ENCODE measurements at places on chromosomes 13 and 19.

DNA sequence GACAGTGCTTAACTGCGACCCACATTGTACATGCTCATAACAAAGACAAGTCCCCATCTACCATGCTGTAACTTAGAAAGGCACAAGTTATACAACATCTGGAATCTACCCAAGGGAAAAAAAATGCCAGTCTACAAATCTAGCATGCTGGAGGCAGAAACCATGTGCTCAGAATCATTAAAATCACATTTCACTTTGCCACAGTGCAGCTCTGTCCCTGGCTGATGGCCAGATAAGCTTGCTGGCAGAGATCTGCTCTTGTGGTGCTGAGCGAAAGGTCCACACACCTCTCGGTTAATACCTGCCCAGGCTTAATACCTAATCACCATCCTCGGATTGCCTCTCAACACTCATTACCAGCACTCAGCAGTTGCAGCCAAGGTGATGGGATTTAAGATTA is 74.1 kb upstream of the UQCRFS1 start:
- H3K36me3 ChIP-seq, result no peaks in the 10 kb centered on the region
- peaks cover 40% of the 10 kb centered on the region for H3K4me1 ChIP-seq
- peaks cover 28% of the 10 kb centered on the region for H3K27me3 ChIP-seq

DNA sequence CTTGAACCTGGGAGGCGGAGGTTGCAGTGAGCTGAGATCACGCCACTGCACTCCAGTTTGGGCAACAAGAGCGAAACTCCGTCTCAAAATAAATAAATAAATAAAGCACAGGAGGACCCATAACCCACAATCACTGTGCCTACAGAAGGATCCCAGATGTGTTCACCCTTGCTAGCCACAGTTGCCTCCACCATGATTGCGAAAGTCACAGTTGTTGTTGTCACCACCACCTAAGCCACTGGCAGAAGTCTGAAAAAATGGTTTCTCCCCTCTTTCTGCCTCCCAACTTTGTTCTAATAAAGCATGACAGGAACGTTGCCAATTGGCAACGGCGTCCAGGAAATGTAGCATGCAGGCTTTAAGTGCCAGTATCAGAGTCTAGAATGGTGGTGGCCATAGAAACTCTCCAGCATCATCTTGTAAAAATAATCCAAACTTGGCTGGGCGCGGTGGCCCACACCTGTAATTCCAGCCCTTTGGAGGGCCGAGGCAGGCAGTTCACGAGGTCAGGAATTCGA is 2.2 kb upstream of the EPS15L1 start:
- peaks cover 28% of the 10 kb centered on the region for H3K27me3 ChIP-seq
- no peak overlapping the region for H3K27ac ChIP-seq
- DNase-seq, result no peak
- peaks cover 3% of the 10 kb centered on the region for H3K36me3 ChIP-seq
- H3K4me3 ChIP-seq, result no peak overlapping the region

- peaks cover 7% of the 10 kb centered on the region for H3K27me3 ChIP-seq
- H3K4me1 ChIP-seq, result peaks cover 18% of the 10 kb centered on the region
- no peak overlapping the region for H3K4me3 ChIP-seq
- peaks cover 18% of the 10 kb centered on the region for H3K36me3 ChIP-seq
- H3K27ac ChIP-seq, result no peak overlapping the region
Measured at GRCh38 chr13:94352057-94352456, 127.4 kb downstream of the DCT start.

DNA sequence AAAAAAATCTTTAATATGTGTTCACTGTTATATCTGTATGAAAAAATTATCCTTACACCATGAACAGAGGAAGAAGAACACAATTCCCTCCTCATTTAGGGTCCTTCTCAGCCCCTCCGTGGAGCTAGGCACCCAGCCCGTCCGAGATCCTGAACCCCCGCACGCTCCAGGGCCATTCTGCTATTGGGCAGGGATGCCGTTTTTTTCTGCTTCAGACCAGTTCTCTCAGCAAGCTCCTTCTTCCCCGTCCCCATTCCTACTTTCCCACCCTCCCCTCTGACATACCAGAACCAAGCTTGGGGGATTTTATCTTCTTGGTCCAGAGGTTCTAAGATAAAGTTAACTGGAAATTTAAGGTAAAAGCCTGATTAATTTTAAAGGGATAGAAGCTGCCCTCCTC is 36.2 kb downstream of the ATP12A start:
- peaks cover 12% of the 10 kb centered on the region for H3K4me1 ChIP-seq
- H3K27me3 ChIP-seq, result peaks cover 30% of the 10 kb centered on the region
- H3K4me3 ChIP-seq, result no peak overlapping the region
- no peak for DNase-seq
- H3K27ac ChIP-seq, result no peak overlapping the region

DNA sequence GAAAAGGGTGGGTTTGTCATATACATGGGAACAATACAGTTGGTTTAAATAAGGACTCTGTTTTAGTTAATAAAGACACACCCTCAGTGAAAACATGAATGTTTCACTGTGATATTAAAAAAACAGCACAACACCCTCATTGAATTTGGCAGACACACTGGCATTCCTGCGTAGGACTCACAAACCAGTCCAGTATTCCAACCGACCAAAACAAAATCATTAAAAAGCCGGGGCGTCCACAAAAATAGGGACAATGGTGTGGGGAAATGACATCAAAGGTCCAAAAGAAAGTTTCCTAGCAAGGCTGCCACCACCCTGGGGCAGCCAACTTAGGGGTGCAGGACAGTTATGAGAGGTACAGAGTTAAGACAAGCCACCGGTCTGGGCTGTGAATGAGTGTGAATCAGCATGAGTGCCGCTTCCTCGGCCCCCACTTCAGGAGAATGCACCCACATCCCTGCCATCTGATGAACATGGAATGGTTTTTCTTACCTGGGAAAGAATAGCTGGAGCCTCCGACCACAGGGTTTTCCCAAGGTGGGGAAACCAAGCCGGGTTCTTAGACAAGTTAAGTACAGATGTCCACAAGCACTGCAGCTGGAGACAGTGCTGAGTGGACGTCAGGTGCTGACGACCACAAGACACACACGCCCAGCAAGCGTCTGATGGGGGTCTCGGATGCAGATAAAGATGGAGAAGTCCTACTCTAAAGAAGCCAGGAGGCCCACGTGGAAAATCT is 73.3 kb downstream of the KLF2 start:
- H3K4me3 ChIP-seq, result no peak overlapping the region
- H3K27me3 ChIP-seq, result no peaks in the 10 kb centered on the region
- peak overlapping the region; percentile 87 for H3K27ac ChIP-seq
- DNase-seq, result no peak

GRCh38 chr13:97219226-97219625 is 2.9 kb upstream of the MBNL2 start:
- H3K4me1 ChIP-seq, result peaks cover 20% of the 10 kb centered on the region
- H3K27ac ChIP-seq, result no peak overlapping the region
- H3K27me3 ChIP-seq, result peaks cover 3% of the 10 kb centered on the region
- no peak overlapping the region for H3K4me3 ChIP-seq
- no peaks in the 10 kb centered on the region for H3K36me3 ChIP-seq
- no peak for DNase-seq

DNA sequence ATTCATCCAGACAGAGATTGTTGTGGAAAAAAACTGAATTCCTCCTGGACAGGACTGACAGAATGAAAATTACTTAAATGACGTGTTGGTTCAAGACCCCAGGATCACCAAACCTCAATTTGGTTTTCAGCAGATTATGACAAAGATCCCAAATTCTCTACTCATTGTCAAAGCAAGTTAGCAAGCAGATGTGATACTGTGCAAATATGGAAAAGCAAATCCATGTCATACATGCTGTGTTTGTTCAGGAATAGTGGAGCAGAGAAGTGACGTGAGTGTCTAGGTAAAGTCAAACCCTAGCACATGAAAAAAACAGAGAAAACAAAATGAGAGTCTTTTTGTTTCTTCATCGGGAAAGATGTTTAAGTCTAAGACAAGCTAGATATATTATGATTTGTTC is 169.2 kb upstream of the NBEA start:
- peaks cover 10% of the 10 kb centered on the region for H3K4me1 ChIP-seq
- H3K36me3 ChIP-seq, result no peaks in the 10 kb centered on the region
- H3K27me3 ChIP-seq, result peaks cover 4% of the 10 kb centered on the region
- H3K27ac ChIP-seq, result no peak overlapping the region
- DNase-seq, result no peak

- peaks cover 30% of the 10 kb centered on the region for H3K4me1 ChIP-seq
- no peak for DNase-seq
- no peaks in the 10 kb centered on the region for H3K27me3 ChIP-seq
- H3K36me3 ChIP-seq, result peaks cover 19% of the 10 kb centered on the region
- H3K4me3 ChIP-seq, result no peak overlapping the region
Measured at GRCh38 chr13:49777746-49778614, 14.5 kb downstream of the KPNA3 start.

DNA sequence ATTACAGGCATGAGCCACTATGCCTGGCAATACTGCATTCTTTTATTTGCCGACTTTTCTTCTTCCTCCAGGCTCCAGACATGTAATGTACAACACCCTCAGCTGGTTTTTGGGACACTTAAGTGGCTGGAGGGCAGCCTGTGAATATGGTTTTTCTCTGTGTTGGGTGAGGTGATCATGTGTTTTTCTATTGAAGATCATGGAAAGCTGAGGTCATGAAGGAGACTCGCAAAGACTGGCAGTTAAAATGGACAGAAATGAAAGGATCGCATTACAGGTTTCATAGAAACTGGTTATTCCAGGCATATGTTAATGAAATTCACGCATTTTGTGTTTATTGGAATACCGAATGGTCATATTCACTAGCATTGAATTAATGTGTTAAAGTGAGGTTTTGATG is 85.2 kb upstream of the RNF113B start:
- no peak for DNase-seq
- H3K27me3 ChIP-seq, result peaks cover 4% of the 10 kb centered on the region
- H3K36me3 ChIP-seq, result peaks cover 7% of the 10 kb centered on the region
- peak overlapping the region; percentile 50 for H3K27ac ChIP-seq
- H3K4me3 ChIP-seq, result no peak overlapping the region

All from nephron progenitor cell (in vitro differentiated cells).